ENCODE measurements at places on chromosomes 5 and 9.

DNA sequence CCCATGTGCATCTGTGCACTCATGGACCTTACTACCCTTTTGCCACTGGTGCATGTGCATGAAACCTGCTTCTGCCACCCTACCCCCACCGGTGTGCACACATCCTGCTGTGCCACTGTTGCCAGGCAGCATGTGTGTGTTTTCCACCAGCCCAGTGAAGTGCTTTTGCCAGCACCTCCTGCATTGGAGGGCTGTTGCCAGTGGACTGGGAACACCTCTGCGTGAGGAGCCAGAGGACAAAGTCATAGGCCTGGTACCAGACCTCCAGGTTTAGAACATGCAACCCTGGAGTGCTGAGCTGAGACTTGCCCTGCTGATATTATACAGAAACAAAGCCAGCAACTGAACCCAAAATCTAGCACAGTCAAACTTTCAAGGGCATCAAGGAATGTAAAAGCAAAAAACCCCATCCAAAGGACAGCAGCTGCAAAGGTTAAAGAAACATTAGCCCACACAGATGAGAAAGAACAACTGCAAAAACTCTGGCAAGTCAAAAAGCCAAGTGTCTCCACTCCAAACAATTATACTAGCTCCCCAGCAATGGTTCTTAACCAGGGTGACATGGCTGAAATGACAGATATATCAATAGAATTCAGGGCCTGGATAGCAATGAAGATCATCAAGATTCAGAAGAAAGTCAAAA is 70.6 kb upstream of the PTPN3 start:
- no peak for DNase-seq

GRCh38 chr5:135208903-135209721 is 175.1 kb upstream of the PITX1 start:
- DNase-seq, result no peak

- no peak for DNase-seq
Measured at GRCh38 chr9:106487266-106487665, 375.7 kb upstream of the ZNF462 start.

DNA sequence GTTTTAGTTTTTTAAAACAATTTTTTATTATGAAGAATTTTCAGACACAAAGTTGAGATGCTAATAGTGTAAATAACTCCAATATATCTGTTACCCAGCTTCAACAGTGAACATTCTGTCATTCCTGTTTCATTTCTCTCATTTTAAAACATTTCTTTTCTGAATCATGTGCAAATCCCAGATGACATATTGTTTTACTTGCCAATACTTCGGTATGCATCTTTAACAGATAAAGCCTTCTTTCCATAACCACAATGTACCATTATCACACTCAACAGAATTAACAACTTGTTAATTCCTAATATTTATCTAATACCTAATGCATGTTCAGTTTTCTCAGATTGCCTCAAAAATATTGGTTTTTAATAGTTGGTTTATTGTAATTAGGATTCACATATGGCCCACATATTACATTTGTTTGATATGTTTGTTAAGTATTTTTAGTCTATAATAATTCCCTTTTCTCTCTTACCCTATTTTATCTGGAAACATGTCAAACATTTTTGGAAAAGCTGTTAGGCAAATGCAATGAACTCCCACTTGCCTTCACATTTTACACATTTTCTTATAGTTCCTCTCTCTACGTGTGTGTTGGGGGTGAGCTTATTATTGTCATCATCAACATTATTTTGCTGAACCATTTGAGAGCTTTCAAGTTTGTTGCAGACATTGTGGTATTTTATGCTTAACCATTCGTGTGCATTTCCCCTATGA is 58.7 kb upstream of the ANKRD55 start:
- no peak for DNase-seq

DNA sequence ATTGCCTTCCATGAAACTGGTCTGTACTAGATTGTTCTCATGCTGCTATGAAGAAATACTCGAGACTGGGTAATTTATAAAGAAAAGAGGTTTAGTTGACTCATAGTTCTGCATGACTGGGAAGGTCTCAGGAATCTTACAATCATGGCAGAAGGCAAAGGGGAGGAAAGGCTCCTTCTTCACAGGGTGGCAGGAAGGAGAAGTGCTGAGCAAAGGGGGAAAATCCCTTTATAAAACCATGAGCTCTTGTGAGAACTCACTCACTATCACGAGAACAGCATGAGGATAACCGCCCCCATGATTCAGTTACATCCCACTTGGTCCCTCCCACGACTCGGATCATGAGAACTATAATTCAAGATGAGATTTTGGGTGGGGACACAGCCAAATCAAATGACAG is 163.2 kb downstream of the RFK start:
- no peak for DNase-seq

DNA sequence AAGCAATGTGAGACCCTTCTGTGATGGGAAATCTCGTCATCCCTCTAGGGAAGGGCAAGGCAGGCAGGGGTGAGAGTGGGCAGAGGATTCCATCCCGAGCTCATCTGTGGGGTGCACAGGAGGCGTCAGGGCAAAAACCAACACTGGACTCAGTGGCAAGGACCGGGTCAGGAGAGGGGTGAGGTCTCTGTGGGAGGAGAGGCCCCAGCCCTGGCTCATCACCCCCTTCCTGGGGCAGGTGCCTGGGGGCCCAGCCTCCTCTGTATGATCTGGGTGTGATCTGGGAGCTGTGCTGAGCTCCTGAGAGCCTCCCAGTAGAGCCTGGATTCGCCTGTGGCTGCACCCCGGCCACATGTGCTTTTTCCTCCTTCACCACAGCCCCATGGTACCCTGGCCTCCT is 597 bp downstream of the SPATA31E1 start:
- no peak for DNase-seq

- no peak for DNase-seq
Measured at GRCh38 chr5:94485067-94485466, 133.3 kb downstream of the KIAA0825 start.

- DNase-seq, result no peak
Measured at GRCh38 chr9:80698725-80699410, 990.5 kb downstream of the TLE1 start.

DNA sequence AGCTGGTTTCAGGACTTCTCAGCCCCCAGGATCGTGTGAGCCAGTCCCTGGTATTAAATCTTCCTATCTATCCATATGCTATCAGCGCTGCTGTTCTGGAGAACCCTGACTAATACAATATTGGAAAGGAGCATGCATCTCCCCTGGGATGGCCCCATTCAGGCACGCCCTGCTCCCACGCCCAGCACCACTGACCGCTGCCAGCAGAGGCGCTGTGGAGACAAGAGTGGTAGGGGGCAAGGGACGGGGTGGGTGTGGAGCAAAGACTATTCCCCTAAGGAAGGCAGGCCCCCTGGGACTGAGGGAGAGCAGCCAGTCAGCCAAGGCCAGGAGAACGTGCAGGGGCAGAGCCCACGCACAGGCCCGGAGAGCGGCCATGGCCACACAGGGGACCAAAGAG is 116.0 kb downstream of the VAV2 start:
- DNase-seq, result no peak

GRCh38 chr5:150918613-150919012 is 13.8 kb upstream of the ZNF300 start:
- DNase-seq, result no peak

GRCh38 chr9:101966691-101967090 is 228.2 kb upstream of the GRIN3A start:
- DNase-seq, result no peak

DNA sequence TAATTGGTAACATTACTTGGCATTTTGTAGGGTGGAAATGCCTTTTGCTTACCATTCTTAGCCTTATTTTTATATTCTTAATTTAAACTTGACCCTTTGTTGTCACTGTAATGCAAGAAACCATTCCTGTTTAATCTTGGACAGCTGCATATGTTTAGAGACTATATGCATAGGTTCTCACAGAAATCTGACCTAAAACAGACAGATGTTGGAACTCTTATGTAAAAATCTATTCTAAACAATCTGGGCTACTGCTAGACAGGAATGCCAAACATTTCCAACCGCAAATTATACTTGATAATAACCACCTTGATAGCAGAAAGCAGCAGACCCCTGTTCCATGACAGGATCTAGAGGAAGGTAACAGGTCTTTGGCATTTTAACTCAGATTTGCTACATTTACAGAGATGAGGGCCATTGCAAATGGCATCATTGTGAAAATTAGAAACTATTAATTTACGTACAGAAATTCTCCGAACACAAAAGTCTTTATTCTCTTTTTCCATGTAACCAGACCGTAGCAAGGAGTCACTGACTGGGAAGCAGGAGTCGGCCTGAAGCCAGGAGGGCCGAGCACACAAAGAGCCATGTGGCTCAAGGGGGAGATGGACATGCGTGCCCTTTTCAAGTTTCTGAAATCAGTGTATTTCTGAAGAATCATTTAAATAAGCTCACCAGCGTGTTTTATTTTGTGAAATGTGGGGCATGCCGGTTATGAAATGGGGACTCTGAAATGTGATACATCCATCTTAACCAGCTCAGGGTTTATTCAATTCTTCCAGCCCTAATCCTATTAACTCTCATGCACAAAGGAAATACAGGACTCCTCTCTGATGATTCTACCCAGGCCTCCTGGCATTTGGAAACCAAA is 139.3 kb downstream of the AOPEP start:
- no peak for DNase-seq

- DNase-seq, result no peak
Measured at GRCh38 chr9:134553996-134554372, 87.6 kb upstream of the COL5A1 start.

GRCh38 chr5:19235101-19235584 is 752.9 kb downstream of the CDH18 start:
- DNase-seq, result no peak

DNA sequence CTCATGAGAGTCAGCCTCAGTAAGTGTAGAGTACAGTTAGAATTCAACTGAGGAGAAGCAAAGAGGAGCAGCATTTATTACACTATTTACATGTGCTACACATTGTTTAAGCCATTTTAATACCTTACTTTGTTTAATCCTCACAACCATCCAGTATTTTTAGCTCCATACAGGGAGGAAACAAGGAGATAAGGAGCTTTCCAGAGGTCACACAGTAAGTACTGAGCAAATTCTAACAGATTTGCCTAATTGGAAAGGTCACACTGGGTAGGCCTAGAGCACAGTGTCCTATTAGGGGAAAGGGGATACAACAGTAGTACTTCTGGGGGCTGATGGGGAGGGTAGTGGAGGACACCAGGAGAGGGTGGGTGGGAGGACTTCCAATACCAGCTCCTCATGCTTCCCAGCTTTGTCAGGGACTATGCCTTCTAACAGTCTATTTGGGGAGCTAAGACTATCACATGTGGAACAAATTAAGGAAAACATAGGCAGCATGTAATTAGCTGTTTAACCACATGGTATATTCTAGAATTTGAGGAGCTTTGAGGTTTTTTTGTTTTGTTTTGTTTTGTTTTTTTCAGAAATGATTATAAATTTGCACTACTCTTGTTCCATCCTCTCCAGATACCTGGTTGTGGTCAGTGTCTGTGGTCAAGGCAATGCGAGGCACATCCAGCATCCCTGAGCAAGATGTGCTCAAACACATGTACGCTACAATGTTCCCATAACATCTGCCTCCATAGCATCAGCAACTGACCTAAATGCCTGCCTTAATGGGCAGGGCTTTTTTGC is 96.0 kb upstream of the SLC12A2 start:
- no peak for DNase-seq

GRCh38 chr5:171442287-171443042 is 23.0 kb downstream of the FGF18 start:
- no peak for DNase-seq

DNA sequence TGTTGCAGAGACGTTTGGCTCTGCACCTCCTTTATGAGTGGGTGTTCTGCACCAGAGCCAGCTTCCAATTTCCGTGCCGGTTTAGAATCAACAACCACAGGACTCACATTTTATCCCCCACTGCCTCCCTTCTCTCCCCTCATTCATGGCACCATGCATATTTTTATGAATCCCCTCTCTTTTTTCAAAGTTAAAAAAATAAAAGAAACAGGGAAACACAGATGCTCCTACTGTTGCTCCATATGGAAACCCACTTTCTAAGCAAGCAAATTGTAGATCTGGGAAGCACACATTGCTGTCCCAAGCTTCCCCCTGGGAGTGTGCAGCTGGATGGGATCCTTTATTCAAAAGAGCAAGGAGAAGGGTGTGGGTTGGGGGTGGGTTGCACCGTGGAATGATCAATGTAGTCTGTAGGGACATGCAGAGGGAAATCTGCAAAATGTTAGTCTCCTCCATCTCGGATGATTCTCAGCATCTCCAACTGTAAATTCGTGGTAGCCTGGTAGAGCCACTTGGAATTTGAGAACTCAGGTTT is 410.0 kb upstream of the ADAMTSL1 start:
- no peak for DNase-seq

DNA sequence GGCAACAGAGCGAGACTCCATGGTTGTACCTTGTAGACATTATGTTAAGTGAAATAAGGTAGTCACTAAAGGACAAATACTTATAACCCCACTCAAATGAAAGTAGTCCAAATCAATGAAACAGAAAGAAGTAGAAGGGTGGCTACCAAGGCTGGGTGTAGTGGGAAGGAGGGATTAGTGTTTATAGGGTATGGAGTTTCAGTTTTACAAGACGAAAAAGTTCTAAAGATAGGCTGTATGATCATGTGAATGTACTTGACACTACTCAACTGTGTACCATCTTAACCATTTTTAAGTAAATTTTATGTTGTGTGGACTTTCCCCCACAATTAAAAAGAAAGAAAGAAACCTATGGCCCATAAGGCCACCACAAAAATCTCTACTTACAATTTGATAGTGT is 32.2 kb downstream of the ALDH7A1 start:
- no peak for DNase-seq

- DNase-seq, result peak; percentile 62
Measured at GRCh38 chr5:139458580-139459407, 3.7 kb downstream of the ECSCR start.

GRCh38 chr5:118933703-118934102 is 54.6 kb downstream of the DTWD2 start:
- DNase-seq, result no peak

GRCh38 chr5:33684496-33685159 is 207.2 kb downstream of the ADAMTS12 start:
- DNase-seq, result no peak

DNA sequence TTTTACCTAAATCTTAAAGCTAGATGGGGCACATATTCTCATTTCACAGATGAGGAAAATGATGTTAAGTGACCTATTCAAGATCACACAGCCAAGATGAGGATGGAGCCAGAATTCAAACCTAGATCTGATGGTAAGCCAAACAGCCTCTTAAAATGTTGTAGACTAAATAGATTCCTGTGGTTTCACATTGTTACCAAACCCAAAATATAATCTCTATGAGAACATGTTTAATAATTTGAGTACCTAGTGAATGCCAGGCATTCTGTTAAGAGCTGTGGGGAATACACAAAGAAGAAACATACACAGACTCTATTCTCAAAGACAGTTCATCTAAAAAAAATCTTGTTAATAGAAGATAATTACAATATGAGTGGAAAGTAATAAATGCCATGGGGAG is 25.2 kb downstream of the HOMER1 start:
- no peak for DNase-seq

DNA sequence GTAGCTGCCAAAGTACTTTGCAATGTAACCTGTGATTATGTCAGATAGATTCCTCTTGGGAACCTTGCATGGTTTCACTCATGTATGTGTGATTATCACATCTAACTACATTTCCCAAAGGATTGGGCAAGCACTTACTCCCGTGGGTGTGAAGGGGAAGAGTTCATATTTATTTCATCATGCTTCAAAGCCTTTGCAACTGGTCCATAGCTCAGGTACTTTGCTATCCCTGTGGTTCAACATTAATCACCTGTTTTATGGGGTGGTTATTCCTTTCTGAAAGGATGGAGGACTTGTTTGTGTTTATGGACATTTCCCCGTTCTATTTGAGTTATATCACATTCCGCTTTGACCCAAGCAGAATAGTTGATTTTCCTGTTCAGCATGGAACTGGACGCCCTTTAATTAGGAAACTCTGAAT is 13.6 kb upstream of the ERMP1 start:
- no peak for DNase-seq
